ENCODE measurements at places on chromosomes 6 and 20.

DNA sequence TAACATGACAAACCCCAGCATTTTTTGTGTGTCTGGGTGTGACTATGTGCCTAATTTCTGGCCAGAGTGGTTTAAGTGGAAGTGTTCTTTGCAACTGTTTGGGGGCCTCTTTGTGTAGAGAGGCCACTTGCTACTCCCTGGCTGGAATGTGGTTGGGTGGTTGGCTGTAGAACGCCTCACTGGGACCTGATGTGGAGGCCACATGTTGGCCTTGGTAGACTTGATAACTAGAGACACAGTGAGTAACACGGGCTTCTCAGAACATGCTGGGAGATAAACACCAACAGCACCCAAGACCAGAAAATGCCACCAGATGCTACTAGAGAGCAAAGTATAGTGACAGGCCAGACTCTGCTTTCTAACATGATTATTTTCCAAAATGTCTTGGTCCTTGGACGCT lies 111.2 kb upstream of the ZFP64 start:
- DNase-seq = no peak

DNA sequence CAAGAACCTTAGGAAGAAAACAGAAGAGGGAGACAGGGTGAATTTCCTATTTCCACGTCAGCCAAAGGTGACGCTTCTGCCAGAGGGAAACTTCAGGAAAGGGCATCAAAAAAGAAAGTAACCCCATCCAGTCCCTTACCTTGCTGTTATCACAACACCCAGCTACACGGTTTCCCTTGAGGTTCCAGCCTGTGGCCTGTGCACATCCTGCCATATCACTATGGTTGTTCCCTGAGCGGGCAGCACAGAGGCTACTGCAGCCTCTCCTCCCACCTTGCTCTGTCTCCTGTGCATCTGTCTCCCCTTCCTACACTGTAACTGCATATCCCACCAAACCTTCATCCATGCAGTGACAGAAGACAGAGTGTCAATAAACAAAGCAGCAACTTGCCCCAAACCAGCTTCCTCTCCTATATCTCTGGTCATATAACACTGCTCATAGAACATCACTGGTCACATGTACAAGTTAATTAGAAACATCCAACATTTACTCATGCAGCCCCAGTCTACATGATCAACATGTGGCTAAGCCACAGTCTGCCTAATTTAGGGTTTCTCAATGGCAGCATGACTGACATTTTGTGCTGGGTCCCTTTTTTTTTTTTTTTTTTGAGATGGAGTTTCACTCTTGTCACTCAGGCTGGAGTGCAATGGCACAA lies 54.7 kb downstream of the GFOD1 start:
- DNase-seq = no peak

DNA sequence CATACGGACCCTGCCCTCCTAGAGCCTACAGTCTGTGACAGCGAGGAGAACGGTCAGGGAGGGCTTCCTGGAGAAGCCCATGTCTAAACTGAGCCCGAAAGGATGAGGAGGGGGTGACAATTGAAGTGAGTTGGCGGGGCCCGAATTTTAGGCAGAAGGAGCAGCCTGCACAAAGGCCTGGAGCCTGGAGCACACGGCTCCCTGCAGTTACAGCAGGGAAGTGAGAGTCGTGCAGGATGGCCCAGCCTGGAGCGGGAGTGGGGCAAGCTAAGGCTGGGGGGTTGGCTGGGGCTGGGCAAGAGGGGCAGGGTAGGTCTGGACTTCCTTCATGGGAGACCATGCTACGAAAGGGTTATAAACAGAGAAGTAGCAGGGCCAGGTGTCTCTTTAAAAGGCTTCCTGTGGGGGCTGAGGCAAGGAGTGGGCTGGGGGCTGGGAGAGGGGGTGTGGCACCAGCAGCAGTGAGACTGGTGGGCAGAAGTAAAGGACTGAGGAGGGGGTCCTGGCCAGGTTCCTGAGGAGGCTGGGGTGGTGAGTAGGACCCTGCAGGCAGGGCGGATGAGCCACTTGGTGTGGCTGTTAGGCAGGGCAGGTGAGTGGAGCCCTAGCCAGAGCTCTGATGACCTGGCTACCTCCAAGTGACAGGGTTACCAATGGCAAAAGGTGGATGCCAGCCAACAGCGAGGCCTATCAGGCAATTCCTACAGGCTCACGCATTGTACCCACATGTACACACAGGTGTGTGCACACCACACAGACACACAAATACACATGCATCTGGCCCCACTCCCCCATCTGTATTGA lies 119.2 kb downstream of the MRPL14 start:
- no peak for DNase-seq

DNA sequence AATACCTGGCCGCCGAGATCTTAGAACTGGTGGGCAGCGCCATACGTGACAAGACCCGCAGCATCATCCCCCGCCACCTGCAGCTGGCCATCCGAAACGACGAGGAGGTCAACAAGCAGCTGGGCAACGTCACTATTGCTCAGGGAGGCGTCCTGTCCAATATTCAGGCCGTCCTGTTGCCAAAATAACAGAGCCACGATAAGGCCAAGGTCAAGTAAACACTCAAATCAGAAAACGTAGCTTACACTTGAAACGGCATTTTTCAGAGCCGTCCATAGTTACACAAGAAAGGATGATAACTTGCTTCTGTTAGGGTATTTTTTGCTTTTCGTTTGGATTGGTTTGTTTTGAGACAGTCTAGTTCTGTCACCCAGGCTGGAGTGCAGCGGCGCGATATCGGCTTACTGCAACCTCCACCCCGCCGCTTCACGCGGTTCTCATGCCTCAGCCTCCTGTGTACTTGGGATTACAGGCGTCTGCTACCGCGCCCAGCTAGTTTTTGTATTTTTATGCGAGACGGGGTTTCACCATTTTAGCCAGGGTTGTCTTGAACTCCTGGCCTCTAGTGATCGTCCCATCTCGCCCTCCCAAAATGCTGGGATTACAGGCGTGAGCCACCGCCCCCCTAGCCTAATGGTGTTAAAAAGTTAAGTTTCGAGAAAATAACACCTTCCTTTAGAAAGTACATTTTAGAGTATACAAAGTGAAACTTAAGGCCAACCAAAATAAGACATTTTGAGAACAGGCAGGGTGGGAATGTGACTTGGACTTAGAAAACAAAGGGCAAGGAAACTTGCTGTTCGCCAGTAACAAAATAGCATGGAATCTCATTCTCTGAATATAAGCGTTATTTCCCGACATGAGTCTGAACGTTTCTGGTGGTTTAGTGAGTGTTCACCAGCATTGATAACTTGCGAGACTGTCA lies 42.8 kb upstream of the HFE start:
- no peak for DNase-seq

DNA sequence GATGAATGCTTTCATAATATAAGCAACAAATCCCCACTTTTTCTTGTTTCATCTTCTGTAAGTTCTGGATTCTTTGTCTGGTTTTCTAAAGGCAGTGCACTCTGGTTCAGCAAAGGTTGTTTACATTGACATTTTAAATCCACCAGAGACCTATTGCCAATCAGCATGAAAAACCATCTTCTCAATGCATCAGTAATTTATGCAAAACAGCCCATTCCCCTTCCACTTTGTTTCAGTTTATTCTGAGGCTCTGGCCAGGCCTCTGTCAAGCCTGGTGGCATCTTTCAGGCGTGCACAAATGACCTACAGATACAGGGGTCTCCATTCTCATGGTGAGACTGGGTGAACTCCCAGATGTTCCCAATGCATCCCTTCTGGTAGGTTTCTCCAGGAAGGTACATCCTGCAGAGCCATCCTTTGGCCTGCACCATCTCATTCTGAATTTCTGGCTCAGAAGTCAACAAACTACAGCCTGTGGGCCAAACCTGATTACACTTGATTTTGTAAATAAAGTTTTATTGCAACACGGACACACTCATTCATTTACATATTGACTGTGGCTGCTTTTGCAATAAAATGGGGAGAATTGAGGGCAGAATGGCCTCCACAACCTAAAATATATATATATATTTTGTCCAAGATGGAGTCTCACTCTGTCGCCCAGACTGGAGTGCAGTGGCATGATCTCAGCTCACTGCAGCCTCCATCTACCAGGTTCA lies 405.4 kb downstream of the PREX1 start:
- DNase-seq = no peak

GRCh38 chr6:52724042-52724405 lies 39.3 kb downstream of the GSTA2 start:
- DNase-seq = no peak

DNA sequence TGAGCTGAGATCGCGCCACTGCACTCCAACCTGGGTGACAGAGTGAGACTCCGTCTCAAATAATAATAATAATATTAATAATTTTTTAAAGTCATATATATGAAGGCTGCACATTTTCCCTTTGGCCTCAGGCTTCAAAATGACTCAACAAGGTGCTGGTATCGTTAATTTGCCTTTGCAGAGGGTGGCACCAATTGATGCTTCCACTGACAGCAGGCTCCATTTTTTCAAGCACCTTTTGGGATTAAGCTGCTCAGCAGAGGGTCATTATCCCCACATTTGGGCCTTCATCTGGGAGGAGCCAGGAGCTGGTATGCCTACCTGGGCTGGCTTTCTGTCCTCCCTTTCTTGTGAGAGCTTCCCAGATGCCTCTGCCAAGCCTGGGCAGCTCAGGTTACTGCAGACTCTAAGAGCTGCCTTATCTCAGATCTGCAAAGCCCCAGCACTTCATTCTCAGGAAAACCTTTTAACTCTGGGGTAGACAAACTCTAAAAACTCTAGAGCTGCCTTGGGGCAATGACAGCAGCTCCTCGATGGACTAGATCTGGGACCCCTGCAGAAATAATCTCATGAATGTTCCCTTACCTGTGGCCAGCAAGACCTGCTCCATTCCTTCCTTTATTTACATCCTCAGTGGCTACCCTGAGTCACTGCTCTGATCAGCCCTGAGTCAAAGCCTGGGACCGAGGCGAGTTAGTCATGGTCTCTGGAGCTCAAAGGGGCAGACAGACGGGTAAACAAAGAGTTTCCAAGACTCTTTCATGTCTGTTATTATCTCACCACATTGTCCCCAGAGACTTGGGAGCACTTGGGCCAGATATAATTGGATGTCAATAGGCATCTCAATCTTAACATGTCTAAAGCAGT lies 80.0 kb upstream of the EYA2 start:
- DNase-seq = peak; percentile 18

DNA sequence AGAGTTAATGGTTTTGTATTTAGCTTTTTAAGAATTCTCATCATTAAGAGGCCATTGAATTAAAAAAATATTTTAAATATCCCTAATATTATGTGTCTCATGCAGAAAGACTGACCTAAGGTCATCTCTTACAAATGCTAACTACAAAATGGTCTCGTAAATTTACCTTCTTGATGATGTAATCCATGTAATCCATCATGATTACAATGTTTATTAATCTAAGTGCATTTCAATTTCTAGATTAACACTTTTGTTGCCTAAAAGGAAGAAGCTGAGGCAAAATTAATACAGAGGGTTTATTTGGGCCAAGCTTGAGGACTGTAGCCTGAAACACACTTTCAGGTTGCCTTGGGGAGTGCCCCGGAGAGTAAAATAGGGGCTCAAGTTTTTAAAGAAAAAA lies 18.4 kb downstream of the DUSP22 start:
- no peak for DNase-seq

- no peak for DNase-seq
Measured at GRCh38 chr6:104603108-104603745, 256.5 kb downstream of the HACE1 start.

- DNase-seq = no peak
Measured at GRCh38 chr20:43263226-43263625, 73.5 kb upstream of the PTPRT start.

DNA sequence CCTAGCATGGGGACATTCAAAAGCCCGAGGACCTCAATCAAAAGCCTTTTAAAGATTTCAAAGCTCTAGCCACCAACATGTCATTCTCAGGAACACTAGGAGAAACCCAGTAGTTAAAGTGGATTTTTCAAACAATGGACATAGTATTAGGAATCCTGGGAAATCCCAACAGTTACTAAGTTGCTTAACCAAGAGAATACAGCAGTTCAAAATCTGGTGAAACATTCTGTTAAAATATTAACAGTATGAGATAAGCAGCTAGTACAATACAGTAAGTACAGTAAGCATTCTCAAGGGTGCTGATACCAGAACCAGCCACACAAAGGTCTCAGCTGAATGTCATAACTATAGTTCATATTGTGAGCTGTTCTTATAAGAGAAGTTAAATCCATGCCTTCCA lies 68.6 kb downstream of the CDK19 start:
- DNase-seq = no peak

DNA sequence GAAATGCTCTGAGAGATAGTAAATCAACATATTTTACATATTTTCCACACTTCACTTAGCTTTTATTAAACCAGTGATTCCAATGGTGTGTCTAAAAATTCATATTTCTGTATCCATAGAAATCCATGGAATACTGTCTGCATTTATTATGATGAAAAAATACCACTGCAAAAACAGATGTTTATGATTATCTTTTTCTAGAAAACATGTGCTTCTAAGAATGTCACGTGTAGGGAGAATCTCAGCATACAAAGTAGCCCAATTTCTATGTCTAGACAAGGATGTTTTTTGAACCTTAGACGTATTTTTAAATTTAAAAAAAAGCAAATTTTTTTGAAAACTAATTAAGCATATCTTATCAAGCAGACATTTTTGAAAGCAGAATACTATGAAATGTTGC lies 622.4 kb downstream of the TENT5A start:
- DNase-seq = no peak

GRCh38 chr6:12709116-12709515 lies 7.5 kb upstream of the PHACTR1 start:
- no peak for DNase-seq

DNA sequence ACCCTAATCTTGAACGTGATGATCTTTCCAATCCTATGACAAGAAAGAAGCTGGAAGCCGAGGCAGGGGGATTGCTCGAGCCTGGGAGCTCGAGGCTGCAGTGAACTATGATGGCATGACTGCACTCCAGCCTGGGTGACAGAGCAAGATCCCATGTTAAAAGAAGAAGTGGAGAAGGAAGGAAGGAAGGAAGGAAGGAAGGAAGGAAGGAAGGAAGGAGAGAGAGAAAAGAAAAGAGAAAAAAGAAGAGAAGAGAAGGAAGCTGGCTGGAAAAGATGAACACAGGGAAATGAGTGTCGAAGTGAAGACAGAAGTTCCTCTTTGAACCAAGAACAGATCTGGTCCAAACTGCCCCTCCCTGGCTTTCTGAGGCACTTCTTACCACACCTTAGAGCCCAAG lies 136.0 kb upstream of the PRND start:
- DNase-seq = no peak

DNA sequence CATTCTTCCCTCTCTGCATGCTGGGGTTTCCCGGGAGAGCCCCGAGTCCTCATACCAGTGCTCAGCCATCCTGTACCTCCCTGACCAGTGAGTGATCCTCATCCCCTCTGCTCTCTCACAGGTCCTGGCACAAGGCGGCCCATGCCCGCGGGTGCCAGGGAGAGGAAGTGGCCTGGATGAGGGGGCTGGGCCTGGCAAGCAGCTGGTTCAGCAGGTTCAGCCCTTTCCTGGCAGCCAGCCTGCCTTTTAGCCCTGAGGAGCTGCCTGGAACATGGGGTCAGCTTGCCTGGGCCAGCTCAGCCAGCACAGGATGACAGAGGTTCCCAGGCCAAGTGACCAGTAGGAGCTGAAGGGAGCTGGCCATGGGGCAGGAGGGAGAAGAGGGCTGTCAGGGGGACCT lies 10.9 kb downstream of the MOCS1 start:
- peak; percentile 80 for DNase-seq

Data from LNCaP clone FGC (cell line).